ENCODE measurements at places on chromosomes 13 and 19.

DNA sequence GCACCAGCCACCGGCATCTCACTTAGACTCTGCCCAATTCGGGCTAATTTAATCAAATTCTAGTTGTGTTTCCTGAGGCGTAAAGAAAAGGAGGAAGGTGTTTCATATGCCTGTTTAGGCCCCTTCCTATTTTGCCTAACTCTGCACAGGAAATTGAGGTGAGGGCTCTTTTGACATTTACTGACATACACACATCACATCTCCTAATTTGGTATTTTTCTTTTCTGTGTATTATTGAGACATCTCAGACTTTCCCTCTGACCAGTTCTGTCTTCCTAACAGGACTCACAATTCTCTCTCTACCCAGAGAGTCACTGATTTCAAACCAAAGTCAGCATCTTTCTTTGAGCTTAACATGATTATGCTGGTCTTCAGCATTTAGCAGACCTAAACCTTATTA lies 7.9 kb downstream of the CEACAM3 start:
- no peak for DNase-seq

DNA sequence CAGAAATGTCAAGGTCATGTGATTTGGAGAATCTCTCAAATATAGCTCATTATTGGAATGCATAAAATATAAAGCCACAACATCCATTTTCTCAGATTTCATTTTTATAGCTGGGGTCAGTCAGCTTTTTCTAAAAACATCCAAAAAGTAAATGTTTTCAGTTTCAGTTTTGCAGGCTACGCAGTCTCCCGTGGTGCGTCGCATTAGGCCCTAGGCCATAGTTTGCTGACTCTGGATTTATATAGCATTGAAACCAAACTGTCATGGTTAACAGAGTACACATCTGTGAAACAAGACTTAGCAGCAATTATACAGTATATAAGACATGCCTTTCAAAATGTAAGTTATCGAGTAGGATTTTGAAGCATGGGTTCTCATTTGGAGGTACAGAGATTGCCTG lies 140.0 kb downstream of the IRS2 start:
- DNase-seq = no peak

- no peak for DNase-seq
Observed at GRCh38 chr13:97069050-97069815, 75.0 kb upstream of the OXGR1 start.

DNA sequence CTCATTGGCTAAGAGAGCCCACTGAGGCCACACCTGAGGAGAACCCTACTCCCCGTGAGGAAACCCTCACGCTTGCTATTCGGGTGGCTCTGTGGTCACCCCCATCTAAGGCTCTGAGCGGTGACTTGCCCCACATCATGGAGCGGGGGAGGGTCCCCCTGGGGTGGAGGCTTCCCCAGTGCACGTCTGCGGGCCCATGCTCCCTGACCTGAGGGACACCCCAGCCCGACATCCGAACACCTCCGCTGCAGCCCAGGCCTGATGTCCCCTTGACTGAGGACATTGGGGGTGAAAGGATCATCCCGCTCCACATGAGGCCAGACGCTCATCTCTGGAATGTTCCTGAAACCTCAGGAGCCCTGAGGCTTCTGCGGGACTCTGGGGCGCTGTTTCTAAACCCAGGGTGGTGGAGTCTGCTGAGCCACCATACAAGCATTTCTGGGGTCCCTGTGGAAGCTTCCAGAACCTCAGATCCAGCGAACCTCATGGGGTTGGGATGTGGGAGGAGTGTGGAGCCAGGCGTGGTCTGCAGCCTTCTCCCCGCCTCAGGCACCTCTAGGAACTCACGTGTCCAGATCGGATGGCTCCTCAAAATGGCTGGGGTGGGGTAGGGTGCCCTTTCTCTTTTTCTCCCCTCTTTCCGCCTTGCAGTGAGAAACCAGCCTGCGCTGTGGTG lies 19.9 kb downstream of the TMED1 start:
- no peak for DNase-seq

GRCh38 chr13:105087945-105088344 lies 1447.5 kb downstream of the EFNB2 start:
- DNase-seq = no peak

DNA sequence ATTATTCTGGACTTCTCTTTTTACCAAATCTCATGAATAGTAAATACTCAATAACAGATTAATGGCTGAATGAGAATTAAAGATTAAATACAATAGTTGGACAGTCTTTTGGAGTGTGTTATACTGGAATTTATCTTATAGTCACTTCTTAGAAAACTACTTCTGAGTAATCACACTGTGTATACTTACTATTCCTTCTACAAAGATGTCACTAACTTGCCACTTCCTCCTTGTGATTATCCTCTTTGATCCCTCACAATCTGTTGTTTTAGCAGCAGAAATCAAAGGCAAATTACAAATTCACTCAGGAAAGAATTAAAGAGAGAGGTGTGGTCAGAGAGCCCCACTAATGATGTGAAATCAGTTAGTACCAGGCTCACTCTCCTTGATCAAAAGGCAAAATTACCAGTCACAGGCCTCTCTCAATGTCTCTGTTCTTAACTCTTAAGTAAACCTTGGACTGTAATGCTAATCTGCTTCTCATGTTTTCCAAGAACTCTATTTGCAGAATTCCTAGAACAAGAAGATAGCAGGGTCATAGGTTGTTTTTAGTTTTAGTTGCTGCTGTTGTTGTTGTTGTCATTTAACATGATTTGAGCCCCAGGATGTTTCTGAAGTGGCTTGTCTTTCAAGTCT lies 37.3 kb upstream of the FNDC3A start:
- DNase-seq = no peak

All from thyroid gland (tissue), 4 donors.